ENCODE measurements at places on chromosomes 12 and 14. TPM values are rescaled to one million over a fixed set of nuclear protein-coding genes. Genes with fewer than 3 reads are reported as not detected.

The SLC7A7 gene
- 0.09 TPM for total RNA-seq

The RBP5 gene
- not detected for total RNA-seq

The TMCC3 gene
- total RNA-seq: 1.9 TPM

The MSRB3 gene
- 47.2 TPM for total RNA-seq

The EML5 gene
- total RNA-seq: 0.03 TPM

The SLCO1B1 gene
- total RNA-seq: not detected

The KCNC2 gene
- total RNA-seq: not detected

The TGFB3 gene
- not detected for total RNA-seq
